NCI-H526 treated with DMSO at 0.1 percent for 48 hours (cell line): ENCODE measurements at places on chromosomes 7 and 10.
A peak's percentile ranks its signal among the peaks of the same experiment; 100 is the strongest.

DNA sequence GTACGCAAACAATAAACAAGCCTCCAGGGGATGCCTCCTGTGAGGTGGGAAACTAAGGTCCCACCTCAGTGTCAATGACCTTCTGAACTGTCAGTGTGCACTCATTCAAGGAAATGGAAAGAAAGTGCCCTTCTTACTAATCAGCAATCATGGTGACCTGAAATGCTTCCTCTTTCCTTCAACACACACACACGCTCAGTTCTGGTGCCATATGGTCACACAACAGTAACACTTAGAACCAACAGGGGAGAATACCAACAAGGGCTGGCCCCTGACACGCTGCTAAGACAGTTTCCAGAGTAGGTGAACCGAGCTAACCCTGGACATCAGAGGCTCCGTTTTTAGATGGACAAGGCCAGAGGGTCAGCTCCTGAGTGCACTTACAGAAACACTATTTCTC lies 42.1 kb upstream of the EFCAB10 start:
- no peak for DNase-seq

GRCh38 chr10:43461950-43462349 lies 25.0 kb downstream of the ZNF487 start:
- DNase-seq = peak; percentile 32

- DNase-seq = no peak
Measured at GRCh38 chr10:124325633-124325914, 93.1 kb downstream of the OAT start.

- no peak for DNase-seq
Measured at GRCh38 chr10:99671386-99671785, 12.1 kb downstream of the ENTPD7 start.

- no peak for DNase-seq
Measured at GRCh38 chr7:150356265-150356897, 12.2 kb upstream of the REPIN1 start.

- DNase-seq = peak; percentile 44
Measured at GRCh38 chr7:27242555-27243339, at the start of gene EVX1. Gene EVX1, plus strand, starts transcription at chr7:27242802. Its CDS starts 229 bp downstream, at chr7:27243031.

DNA sequence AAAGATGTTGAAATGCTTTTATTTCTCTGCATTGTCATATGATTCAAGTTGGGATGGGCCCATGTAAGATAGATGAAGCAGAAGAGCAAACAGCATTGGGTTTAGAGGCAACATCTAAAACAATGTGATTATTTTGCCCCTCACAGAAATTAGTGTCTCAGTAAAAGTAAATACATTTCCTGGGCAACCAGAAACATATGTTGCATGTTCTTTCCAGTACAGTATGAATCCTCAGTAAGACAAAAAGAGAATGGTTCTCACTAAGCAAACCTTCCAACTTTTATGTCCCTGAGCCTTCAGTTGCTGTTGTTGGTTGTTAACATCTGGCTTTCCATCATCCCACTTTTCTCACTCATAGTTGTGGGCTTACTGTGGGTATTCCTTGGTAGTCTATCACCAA lies 222.5 kb upstream of the PRPS1L1 start:
- DNase-seq = no peak

- no peak for DNase-seq
Measured at GRCh38 chr10:13120786-13121499, 21.0 kb downstream of the OPTN start.

DNA sequence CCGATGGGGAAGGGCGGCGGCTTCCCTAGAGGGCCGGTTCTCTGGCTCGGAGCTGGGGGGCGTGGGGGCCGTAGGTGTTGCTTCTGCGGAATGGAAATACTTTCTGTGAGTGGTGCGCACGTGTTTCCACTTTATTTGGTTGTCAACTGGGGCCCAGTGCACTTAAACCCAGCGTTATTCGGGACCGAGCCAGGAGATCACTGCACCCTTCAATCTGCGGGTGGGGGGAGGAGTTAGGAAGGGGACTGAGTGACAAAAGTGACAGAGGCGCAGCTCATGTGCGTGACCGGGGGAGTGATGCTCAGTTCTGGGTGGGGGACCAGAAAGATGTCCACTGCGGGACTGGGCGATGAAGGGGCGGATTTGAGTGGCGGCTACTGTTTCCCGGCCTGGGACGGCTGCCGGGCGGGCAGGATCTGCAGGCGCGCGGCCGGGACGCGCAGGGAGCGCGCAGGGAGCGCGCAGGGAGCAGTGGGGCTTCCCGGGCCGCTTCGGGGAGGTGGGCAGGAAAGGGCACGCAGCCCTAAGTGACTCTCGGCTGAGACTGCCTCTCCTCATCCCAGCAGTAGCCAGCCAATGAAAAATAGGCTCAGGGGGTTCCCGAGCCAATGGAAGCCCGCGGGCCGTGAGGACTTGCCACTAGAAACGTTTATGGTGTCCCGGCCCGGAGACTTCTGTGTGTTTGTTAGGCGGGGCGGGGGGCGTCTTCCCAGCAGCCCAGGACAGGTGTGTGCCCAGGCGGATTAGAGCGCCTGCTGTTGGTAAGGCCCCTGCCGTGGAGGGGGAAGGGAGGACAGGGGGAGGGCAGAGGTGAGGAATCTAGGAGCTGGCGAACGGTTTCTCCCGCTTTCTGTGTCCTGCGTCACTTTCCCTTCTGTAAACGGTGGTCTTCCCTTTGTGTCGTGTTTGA lies 54.3 kb upstream of the KDM7A start:
- DNase-seq = peak; percentile 85

DNA sequence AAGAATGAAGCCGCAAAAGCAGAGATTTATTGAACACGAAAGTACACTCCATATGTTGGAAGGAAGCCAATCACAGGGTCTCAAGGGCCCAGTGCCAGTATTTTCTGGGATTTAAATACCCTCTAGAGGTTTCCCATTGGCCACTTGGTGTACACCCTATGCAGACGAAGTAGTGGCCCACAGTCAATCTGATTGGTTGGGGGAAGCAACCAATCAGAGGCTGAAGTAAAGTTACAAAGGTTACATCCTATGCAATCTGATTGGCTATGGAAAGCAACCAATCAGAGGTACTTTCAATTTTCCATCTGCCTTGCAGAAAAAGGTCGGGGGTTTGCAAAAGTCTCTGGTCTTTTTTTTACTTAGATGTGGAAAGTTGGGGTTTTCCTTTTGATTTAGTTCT lies 481.3 kb upstream of the NRP1 start:
- DNase-seq = no peak

- DNase-seq = no peak
Measured at GRCh38 chr10:103765981-103766380, 89.4 kb downstream of the SH3PXD2A start.

- DNase-seq = no peak
Measured at GRCh38 chr7:122864016-122864415, 22.2 kb downstream of the CADPS2 start.

DNA sequence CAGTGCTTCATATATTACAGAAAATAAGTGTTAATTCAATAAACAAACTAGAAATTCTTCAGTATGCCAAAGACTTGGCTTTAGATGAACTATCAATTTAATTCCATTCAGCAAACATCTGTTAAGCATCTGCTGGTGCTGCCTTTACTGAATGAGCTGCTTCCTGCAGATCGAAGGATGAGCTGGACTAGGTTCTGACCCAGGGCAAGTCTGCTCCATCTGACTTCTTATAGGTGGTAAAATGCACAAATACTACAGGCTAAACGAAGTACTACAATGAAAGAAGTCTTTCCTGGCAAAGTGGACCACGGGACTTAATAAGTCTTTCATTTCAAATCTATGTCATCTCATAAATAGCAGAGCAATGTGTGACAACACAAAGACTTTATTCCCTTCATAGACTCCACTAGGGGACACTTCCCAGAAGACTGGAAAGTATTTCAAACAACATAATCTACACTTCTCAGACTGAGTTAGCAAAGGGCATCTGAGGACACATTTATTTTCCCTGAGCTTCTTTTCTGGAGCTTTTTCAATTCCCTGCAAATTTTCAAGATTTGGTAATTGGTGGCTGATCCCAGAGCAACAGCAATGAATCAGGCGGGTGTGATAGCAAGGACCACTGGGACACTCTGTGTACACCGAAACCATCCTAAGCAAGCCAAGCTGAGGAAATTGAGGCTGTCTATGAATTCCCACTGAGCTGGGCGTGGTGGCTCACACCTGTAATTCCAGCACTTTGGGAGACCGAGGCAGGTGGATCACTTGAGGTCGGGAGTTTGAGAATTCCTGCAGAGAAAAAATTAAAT lies 108.9 kb upstream of the FRMD4A start:
- DNase-seq = no peak
